NCI-H1092 treated with DMSO at 0.1 percent for 48 hours (cell line): ENCODE measurements at places on chromosomes 4 and X.

DNA sequence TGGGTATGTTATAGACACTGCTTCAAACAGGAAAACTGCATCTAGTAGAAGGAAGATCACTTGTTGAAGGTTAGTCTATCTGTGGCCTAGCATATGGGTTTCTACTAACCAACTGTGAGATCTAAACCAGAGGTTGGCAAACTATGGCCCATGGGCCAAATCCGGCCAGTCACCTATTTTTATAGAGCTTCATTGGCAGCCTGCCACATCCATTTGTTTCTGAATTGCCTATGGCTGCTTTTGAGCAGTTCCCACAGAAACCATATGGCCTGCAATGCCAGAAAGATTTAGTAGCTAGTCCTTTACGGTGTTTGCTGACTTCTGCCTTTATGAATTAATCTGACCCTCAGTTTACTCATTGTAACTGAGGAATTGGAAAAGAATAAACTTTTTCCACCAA is 71.1 kb downstream of the MID1 start:
- peak; percentile 8 for DNase-seq

DNA sequence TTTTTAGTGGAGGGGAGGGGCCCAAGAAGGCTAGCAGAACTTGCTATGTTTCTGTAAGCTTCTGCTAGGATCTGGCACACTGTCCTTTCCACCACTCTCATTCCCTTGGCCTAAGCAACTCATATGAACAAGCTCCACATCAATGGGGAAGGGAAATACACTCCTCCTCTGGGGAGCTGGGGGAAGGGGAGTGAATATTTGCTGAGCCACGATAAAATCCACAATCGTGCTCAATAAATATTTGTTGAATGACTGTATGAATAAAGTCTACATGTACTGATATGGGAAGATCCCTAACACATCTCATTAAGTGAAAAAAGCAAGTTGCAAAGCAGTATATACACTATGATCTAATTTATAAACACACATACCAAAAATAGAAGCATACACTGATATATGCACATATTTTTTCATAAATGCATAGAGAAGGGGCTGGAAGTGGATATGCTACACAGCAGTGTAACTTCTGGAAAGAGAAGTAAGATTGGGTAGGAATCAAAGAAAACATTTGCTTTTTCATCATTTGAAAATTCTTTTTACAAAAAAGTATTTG is 95.8 kb upstream of the EFHC2 start:
- DNase-seq: no peak

- DNase-seq: no peak
Observed at GRCh38 chr4:184544788-184545409, 70.5 kb upstream of the IRF2 start.

DNA sequence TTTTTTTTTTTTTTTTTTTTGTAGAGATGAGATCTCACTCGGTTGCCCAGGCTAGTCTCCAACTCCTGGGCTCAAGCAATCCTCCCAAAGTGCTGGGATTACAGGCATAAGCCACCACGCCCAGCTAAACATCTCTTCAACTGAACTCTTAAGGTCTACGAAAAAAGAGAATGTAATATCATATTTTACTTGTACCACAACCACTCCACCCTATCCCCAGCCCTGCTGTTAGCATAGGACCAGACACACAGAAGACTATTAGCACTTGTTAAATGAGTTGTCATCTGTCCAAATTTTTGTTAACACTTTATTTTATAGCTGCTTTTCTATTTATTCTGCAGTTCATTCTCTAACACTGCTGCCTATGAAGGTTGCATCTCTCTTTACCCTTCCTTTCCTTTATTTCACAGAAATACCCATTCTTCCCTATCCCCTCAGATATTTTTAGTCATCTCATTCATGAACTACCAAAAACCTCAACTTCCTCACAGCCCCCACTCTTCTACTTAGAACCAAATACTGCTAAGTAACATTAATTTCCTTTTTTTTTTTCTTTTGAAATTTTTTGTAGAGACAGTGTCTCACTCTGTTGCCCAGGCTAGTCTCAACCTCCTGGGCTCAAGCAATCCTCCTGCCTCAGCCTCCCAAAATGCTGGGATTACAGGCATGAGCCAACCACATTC is 10.1 kb downstream of the SNX12 start:
- DNase-seq: no peak

DNA sequence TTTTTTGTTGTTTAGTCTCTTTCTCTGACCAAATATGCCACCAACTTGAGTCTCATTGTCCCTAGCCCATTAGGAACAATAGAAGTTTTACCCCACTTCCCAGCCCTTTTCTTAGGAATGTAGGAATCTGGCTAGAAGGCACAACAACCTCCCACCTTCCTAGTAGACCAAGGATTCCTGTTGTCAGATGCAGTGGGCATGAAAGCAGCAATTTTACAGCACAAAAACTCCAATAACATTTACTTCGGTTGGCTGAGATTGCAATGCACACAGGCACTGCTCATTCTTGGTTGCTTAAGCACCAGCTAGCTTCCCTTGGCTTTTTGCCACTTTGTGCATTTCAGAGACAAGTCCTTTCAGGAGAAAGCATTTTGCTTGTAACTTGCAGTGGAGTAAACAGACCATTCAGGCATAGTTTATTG is 312.8 kb downstream of the TENM3 start:
- peak; percentile 72 for DNase-seq

- peak; percentile 52 for DNase-seq
Observed at GRCh38 chr4:30380404-30380998, 339.7 kb upstream of the PCDH7 start.

- no peak for DNase-seq
Observed at GRCh38 chr4:95963456-95963855, 123.6 kb downstream of the PDHA2 start.

GRCh38 chr4:145388043-145388442 is 93.6 kb upstream of the SMAD1 start:
- no peak for DNase-seq

DNA sequence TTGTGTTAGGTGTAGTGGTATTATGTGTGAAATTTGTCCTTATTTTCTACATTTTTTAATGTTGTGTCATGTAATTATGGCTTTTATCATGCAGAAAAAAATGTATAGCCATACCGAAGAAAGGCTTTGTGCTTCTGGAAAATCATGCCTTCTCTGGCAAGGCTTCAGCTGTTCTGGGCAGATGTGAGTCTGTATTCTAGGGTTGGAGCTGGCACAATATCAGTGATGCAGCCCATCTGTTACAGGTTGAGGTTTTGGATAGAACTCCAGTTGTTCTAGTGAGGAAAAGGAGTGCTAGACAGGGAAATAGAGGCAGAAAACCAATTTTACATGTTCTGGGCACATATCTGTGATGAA is 44.8 kb upstream of the PRSS12 start:
- DNase-seq: no peak

DNA sequence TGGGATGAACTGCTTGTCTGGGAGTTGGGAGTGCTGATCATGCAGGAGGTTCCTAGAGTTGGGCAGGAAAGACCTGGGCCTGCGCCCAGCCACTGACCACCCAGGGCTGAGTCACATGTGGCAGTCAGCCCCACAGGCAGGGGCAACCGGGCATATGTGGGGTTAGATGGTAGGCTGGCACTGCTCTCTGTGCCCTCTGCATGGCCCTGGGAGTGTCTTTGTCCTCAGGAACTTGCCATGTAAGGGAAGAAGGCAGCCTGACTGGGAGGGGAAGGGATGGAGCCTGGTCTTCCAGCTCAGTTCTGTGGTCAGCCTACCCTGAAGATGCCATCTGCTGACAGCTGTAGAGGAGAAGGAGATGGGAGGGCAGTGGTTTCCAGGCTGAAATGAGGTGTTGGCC is 70.2 kb upstream of the EFNB1 start:
- DNase-seq: no peak

DNA sequence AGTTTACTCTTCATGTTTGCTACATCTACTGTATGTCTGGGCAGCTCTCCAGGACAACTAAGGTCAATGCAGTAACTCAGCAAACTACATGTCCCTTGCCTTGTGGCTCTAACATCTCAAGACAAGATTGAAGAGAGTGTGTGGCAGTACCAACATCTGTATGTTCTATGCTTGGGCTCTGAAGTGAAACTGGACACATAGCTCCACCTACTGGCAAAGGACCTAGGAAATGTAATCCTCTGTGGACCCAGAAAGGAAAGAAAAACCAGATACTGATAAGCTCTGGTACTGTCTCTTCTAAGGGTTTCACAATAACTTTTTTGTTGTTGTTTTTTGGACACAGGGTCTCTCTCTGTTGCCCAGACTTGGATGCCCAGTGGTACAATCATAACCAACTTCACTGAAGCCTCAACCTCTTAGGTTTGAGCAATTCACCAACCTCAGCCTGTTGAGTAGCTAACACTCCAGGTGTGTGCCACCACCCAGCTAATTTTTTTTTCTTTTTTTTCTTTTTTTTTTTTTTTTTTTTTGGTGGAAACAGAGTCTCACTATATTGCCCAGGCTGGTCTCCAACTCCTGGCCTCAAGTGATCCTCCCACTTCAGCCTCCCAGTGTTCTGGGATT is 64.1 kb downstream of the QDPR start:
- DNase-seq: peak; percentile 38

DNA sequence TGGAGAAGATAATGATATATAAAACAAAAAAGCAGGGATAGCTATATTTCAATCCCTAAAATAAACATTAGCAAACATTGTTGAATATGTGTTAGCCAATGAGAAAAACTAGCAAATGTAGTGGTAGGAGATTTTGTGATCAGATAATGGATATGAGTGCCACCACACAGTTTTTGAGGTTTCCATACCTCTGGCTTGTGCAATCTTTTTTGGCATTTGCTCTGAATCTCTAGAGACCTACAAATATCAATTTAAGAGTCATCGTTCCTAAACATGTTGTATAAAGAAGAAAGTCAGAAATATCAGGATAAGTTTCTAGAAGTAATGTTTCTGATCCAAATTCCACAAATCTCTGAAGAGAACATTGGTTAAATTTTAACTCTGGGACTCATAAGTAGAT is 308.7 kb downstream of the PDGFC start:
- DNase-seq: no peak

- DNase-seq: no peak
Observed at GRCh38 chr4:177163532-177163931, 146.1 kb upstream of the NEIL3 start.

DNA sequence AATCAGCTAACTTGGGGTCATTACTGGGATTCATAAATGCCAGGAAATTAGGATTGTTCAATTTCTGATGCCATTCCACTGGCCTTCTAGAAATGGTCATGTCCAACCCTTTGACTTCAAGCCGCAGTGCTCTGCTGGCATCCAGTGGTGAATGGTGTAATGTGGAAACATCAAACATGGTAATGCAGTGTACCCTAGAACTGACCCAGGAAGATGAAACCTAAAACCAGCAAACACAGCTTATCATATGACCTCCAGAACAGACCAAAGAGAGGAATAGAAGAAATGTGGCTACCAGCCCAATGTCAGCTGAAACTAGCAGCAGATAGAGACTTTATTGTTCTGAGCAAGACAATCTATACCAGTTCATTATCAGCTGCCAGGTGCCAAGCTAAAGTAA is 13.8 kb downstream of the CXCL13 start:
- no peak for DNase-seq

DNA sequence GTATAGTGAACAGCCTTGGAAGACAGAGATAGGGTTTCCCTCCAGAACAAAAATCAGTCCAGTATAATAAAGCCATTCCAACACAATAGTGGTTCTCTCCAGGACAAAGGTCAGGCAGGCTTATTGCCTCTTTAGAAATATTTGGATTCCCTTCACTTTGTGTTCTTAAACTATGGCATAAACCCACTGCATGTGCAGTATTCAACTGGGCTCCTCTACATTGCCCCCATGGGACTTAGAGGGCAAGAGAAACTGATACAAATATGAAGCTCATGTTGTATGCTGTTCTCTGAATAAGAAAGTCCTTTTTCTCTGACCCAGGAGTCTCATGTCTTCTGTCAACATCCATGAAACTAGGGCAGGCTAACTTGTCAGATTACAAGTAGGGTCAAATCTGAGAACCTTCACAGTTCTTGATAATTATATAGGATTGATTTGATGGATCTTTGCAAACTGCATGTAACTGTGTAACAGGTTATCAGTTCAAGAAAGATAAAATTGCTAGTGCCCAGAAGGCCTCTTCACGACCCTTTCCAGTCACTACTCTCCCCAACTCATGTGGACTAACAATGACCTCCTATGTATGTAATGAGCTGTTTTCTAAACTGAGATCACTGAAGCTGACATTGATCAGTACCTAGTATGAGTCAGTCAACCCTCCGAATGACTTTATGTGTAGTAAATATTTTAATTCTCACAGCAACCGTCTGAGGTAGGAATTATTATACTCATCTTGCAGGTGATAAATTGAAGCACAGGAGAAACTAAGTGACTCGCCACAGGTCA is 31.9 kb upstream of the FAM9C start:
- DNase-seq: no peak

- DNase-seq: no peak
Observed at GRCh38 chrX:97039363-97040029, 155.8 kb downstream of the RPA4 start.

- DNase-seq: peak; percentile 86
Observed at GRCh38 chr4:165384598-165384997, 5.8 kb downstream of the CPE start.

GRCh38 chrX:50075630-50076339 is 125.0 kb downstream of the AKAP4 start:
- DNase-seq: no peak

GRCh38 chr4:113404841-113405240 is 355.4 kb downstream of the ANK2 start:
- no peak for DNase-seq

DNA sequence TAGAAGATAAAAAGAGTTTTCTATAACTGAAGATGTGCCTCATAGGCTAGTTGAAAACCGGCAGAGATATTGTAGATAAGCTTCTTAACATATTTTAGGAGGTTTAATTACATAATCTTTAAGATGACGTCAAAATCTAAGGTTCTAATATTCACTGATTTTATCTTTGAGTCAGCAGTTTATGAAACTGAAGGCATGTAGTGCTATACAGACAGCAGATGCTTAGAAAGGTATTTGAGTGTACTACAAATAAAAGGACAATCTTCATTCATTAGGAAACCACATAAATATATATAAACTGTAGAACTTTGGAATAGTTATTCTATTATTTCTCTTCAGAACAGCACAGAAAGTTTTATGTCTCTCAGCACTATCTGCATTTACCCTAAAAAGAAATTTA is 504.8 kb downstream of the IL15 start:
- DNase-seq: no peak

DNA sequence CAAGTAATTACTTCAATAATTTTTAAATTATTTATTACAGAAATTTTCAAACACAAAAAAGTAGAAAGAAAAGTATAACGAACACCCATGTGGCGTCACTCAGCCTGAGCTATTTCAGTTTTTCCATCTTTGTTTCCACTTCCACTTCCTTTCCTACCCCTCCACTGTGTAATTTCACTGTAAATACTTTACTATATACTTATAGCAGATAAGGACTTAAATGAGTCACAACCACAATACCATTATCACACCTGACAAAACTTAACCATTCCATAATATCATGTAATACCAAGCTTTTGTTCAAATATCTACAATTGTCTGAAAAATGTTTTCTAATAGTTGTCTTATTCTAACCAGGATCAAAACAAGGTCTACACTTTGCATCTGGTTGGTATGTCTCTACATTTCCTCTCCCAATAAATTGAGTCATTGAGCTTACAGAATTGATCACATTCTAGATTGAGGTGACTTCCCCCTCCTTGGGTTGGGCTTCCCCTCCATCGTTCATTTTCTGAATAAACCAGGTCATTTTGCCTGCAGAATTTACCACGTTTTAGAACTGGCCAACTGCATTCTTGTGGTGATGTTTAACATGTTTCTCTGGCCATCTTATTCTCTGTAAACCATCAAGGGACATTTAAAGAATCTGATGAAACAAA is 48.7 kb downstream of the ATP10D start:
- no peak for DNase-seq

GRCh38 chr4:17510582-17510981 is 1.3 kb downstream of the QDPR start:
- no peak for DNase-seq

- DNase-seq: no peak
Observed at GRCh38 chr4:53693408-53693807, 102.1 kb upstream of the LNX1 start.
